ENCODE measurements at places on chromosomes 2 and 18.

DNA sequence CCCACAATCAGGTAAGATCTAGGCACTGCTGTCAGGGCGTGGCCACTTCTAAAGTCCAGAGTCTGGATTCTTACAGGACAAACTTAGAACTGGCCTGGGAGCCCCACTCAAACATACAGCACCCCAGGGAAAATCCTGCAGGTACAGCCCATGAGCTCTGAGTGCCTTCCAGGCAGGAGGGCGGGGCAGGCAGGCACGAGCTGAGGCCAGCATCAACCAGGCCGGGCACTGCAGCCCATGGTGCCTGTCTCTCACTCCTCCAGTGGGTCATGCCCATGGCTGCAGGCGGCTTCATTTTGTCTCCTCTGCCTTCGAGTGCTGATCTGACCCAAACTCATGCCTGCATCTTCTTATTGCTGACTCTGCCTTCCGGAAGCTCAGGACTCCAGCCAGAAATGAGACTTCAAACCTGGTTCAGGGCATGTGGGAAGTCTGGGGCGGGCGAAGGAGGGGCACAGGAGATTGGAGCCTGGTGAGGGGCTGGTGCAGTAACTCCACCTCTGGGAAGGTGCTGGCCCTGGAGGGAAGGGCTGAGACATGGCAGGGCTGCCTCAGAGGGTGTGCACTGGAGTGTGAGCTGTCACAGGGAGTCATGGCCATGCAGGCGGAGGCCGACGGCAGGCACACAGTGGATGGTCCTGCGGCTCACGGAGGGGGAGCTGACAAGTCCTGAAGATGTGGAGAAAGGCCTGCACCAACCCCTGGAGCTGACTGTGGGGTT is 40.5 kb downstream of the HS6ST1 start:
- DNase-seq, result no peak

DNA sequence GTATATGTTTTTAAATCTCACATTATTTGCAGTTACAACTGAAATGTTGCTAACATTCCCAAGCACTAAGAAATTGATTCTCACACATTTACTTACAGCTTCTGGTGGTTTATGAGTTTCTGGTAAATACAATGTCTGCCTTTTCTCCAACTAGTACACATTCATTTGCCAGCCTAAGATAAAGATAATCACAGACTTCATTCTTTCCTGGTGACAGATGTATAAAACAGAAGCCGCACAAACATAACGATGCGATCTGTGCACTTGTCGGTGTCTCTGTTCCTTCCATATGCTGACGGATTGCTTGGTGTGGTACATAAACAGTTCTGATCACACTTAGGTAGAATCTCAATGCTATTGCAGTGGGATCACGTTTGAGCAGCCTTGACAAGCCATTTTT is 100.4 kb upstream of the DDX18 start:
- DNase-seq, result no peak

GRCh38 chr18:34322365-34323289 is 97.9 kb upstream of the NOL4 start:
- DNase-seq, result peak; percentile 45

- peak; percentile 3 for DNase-seq
Observed at GRCh38 chr2:221133941-221134340, 438.2 kb downstream of the EPHA4 start.

DNA sequence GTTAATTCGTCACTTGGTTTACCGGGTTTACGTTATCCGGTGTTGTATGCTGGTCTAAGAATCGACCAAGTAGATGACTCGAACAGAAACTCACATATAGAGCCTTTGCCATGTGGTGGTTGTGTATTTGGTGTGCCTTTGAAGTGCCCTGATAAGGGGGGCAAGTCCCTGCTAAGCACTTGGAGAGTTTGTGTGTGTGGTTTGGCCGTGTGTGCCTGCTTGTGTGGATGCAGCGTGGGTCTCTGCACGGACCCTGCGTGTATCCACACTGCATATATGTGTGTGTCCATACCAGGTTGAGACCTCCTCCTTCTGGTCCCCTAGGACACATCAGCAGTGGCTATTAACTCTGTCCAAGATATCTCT is 2.4 kb upstream of the CELF4 start:
- no peak for DNase-seq

GRCh38 chr2:233145726-233146125 is 85.6 kb downstream of the INPP5D start:
- DNase-seq, result no peak

DNA sequence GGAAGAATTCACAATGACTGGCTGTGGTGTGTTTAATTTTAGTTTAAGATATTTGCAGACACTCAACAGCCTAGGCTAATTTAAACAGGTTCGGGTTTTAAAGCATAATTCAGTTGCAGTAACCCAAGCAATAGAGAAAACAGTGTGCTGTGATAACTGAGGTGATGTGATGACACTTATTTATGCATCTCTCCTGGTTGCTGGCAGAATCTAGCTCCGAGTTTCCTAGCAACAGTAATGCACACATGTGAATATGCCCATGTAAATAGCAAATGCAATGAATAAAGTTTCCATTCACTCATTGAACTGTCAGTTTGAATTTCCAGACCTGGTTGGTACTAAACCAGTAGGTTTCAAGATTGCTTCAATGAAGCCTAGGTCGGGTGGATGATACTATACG is 426.5 kb downstream of the TMX3 start:
- no peak for DNase-seq

GRCh38 chr2:33620-34019 is 12.7 kb downstream of the FAM110C start:
- no peak for DNase-seq

DNA sequence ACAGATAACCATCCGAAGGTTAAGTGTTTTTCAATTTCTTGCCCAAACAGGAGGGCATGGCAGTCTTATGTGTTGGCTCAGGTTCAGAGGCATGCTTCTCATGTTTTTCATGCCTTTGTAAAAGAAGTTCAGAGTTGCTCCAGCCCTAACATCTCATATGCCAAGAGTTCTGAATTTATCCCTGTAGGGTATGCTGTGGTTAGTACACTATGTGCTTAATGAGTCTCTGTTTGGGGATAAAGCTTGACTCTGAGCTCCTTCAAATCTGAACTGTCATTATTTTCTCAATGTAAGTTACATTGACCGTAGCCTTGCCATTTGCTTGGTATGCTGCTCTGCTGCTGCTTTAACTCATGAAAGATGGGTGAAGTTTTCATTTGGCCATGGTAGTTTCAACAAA is 67.9 kb upstream of the PNPT1 start:
- DNase-seq, result peak; percentile 19

DNA sequence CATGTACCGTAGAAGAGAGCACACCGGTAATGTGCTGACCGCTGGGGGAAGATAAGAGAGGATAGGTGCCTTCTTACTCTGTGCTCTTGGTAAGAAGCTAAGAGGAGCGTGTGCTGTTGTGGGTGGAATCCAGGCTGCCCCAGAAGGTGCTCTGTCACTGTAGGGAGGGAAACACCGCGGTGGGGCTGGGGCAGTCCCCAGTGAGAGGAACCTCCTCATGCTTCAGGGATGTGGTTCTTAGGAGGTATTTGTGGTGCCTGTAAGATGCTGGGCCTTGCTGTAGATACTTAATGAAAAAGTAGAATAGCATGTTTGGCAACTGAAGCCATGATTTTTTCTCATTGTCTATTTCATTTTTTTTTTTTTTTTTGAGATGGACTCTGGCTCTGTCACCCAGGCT is 1.1 kb downstream of the COLEC11 start:
- DNase-seq, result no peak

DNA sequence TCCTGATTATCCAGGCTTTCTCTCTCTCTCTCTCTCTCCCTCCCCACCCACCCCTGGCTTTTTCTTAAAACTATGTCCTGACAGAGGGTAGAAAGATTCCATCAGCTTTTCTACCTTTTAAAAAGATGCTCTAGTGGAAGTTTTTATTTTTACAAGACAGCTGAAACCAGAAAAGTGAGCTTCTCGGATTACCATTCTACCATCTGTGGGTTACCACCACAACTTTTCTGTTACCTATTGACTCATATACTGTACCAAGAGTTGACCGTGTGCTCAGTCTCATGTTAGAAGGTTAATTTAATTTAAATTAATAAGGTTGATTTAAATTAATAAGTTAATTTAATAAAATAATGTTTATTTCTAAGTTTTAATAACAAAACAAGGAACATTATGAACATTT is 137.6 kb downstream of the UPP2 start:
- no peak for DNase-seq

- DNase-seq, result peak; percentile 1
Observed at GRCh38 chr2:138180692-138181386, 216.6 kb downstream of the HNMT start.

All from fibroblast of skin of right biceps (primary cell).